ENCODE measurements at places on chromosomes 1 and 21.
A peak's percentile ranks its signal among the peaks of the same experiment; 100 is the strongest.

- peak; percentile 15 for DNase-seq
- peak within 1 kb of the TSS; percentile 30 for H3K4me3 ChIP-seq
- H3K27me3 ChIP-seq = peaks cover 92% of the 10 kb centered on the region
- H3K4me1 ChIP-seq = peaks cover 3% of the 10 kb centered on the region
- H3K27ac ChIP-seq = no peak within 1 kb of the TSS
Observed at GRCh38 chr1:14598498-14599182, at the start of gene KAZN. Gene KAZN, plus strand, starts transcription at chr1:14598685.

GRCh38 chr21:42760951-42761751 is 107.7 kb downstream of the PDE9A start:
- no peak overlapping the region for H3K27ac ChIP-seq
- no peaks in the 10 kb centered on the region for H3K36me3 ChIP-seq
- DNase-seq = no peak

GRCh38 chr1:115051850-115052249 is 22.2 kb downstream of the TSHB start:
- H3K4me3 ChIP-seq = no peak overlapping the region
- DNase-seq = no peak
- no peaks in the 10 kb centered on the region for H3K4me1 ChIP-seq

DNA sequence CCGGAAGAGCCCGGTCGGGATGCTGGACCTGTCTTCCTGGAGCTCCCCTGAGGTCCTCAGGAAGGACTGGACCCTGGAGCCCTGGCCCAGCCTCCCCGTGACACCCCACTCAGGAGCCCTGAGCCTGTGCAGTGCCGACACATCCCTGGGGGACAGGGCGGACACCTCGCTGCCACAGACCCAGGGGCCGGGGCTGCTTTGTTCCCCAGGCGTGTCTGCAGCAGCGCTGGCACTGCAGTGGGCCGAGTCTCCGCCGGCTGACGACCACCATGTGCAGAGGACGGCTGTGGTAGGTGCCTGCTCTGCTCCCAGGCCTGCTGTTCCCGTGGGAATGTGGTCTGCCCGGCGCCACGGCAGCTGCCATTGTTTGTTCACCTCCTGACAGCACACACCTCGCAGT is 42.1 kb upstream of the DIP2A start:
- H3K4me3 ChIP-seq = no peak overlapping the region
- H3K4me1 ChIP-seq = no peaks in the 10 kb centered on the region
- no peak overlapping the region for H3K27ac ChIP-seq
- H3K27me3 ChIP-seq = no peaks in the 10 kb centered on the region

DNA sequence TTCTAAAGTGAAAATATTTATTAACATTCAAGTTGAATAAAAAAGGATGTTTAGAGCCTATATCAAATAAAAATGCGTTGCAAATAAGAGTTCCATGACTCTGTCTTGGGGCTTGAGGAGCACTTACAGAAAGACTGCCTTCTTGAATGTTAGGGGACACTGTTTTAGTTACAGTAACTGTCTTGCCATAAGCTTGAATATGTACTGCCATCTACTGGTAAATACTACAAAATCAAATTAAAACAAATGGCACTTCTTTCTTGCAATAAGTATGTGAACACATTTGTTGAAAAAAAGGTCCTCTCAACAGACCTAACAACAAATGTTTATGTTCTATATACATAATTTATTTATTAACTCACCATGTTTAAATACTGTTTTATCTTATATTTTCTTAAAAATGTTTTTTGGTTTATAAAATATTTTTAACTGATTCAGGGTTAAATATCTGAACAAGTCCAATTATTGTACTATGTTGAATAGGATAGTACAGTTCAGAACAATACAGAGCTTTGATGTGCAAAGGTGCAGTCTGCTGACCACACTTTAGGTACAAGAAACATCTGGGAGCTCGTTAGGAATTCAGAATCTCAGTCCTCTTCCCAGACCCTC is 199.5 kb downstream of the LRRIQ3 start:
- H3K36me3 ChIP-seq = no peaks in the 10 kb centered on the region
- no peaks in the 10 kb centered on the region for H3K4me1 ChIP-seq
- H3K27ac ChIP-seq = no peak overlapping the region
- H3K4me3 ChIP-seq = no peak overlapping the region
- no peak for DNase-seq
- H3K27me3 ChIP-seq = peaks cover 45% of the 10 kb centered on the region

DNA sequence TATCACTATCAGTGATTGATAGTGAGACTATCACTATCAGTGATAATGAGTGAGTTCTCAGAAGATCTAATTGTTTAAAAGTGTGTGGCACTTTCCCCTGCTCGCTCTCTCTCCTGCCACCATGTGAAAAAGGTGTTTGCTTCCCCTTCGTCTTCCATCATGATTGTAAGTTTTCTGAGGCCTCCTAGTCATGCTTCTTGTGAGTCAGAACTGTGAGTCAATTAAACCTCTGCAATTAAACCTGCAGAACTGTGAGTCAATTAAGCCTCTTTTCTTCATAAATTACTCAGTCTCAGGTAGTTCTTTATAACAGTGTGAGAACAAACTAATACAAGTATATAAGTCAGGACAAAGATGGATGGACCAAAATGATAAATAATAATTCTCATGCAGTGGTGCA is 7.0 kb upstream of the IL23R start:
- no peaks in the 10 kb centered on the region for H3K36me3 ChIP-seq
- no peak for DNase-seq
- H3K4me3 ChIP-seq = no peak overlapping the region

- H3K4me1 ChIP-seq = peaks cover 6% of the 10 kb centered on the region
- no peak overlapping the region for H3K4me3 ChIP-seq
- H3K36me3 ChIP-seq = no peaks in the 10 kb centered on the region
- H3K27ac ChIP-seq = no peak overlapping the region
- DNase-seq = peak; percentile 27
Observed at GRCh38 chr1:30638811-30639210, 84.6 kb downstream of the MATN1 start.

DNA sequence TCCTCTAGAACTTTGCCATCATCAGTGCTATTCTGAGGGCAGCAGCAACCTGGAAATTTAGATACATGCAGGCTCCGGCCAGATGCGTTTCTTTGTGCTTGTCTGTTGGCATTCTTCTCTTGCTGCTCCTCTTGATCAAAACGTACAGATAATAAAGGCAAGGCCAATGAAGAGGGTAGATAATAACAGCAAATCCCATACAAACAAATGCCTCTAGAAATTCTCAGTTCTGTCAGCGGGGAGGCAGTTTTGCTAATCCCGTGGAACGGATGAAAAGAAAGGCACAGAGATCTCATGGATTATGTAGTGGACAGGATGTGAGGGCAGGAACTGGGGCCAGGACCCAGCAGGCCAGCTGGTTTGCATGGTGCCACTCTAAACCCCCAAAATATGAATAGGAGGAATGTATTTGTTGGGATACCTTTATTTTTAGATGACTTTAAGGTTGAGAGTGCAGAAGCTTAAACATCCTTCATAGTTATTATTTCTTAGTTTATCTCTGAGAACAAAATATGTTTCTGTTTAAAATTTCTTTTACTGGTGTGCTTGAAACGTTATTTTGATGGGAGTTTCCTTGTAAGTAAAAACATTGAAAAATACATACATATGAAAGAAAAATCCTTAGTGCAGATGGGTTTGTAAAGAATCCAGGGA is 1.5 kb downstream of the ITSN1 start:
- H3K27ac ChIP-seq = peak overlapping the region; percentile 88
- no peaks in the 10 kb centered on the region for H3K27me3 ChIP-seq
- H3K4me3 ChIP-seq = peak overlapping the region; percentile 84
- peaks cover 3% of the 10 kb centered on the region for H3K4me1 ChIP-seq
- DNase-seq = no peak

DNA sequence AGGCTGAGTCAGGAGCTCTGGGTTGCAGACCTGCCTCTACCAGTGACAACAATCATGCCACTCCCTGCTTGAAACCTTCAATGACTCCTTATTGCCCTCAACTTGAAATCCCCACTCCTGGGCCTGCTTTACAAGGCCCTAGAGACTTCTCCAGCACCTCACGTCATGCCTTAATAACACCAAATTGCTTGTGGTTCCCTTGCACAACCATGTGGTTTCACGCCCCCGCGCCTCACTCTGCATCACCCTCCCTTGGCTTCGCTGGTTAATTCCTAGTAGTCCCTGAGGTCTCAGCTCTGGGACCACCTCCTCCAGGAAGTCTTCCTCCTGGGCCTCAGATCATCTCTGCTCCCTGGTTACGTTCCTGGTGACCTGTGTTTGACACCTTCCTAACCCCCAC is 33.0 kb downstream of the EPHA2 start:
- H3K36me3 ChIP-seq = peaks cover 53% of the 10 kb centered on the region
- peaks cover 31% of the 10 kb centered on the region for H3K4me1 ChIP-seq
- no peak overlapping the region for H3K4me3 ChIP-seq
- no peak overlapping the region for H3K27ac ChIP-seq
- H3K27me3 ChIP-seq = no peaks in the 10 kb centered on the region
- no peak for DNase-seq

DNA sequence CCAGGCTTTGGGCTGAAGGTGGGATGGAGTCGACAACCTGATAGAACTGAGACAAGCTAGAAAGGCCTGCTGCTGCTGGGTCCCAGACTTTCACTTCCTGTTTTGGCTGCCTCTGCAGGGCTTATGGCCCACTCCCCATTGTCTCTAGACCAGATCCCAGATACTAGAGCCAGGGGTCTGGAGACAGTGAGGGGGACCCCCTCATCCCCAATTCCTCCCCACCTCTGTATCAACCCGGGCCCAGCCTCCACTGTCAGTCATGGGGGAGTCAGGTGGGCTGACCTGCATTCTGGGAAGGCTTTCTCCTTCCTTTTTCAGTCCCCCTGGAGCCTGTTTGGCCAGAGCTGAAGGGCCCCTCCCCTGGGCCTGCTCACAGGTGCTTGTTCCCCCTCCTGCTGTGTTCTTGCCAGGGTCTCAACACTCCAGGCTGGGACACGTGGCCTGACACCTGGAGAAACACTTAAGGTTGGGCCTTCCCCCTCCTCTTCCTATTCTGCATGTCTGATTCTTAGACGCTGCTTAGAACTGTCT is 18.0 kb upstream of the ETV3L start:
- no peak overlapping the region for H3K27ac ChIP-seq
- H3K36me3 ChIP-seq = peaks cover 5% of the 10 kb centered on the region

DNA sequence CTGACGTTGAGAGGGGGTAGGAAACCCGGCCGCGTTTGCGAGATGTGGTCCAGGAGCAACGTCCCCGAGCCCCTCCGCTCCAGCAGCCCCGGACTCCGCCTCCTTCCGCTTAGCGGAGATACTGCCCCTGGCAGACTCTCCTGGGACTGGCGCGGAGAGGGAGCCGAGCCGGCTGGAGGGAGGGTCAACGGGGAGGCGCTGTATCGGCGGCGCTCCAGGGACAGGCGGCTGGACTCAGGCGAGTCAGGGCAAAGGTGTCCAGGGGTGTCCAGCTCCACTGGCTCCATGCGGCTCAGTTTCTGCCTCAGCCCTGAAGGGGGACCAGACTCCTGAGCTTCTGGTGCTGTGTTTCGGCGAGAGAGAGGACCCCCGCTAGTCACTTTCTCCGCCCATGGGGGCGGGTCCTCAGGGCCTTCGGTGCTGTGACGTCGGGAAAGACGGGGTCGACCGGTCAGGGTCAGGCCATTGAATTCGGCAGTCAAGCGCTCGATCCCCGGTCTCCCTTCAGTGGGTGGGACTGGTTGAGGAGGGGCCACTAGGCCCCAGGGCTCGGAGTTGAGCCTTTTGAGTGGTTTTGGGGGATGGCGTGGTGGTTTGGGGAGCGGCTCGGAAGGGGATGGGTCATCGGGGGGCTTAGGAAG is 2.8 kb upstream of the LIX1L start:
- H3K27ac ChIP-seq = peak overlapping the region; percentile 85
- H3K27me3 ChIP-seq = no peaks in the 10 kb centered on the region
- H3K4me1 ChIP-seq = peaks cover 73% of the 10 kb centered on the region
- DNase-seq = peak; percentile 87
- peak overlapping the region; percentile 73 for H3K4me3 ChIP-seq

DNA sequence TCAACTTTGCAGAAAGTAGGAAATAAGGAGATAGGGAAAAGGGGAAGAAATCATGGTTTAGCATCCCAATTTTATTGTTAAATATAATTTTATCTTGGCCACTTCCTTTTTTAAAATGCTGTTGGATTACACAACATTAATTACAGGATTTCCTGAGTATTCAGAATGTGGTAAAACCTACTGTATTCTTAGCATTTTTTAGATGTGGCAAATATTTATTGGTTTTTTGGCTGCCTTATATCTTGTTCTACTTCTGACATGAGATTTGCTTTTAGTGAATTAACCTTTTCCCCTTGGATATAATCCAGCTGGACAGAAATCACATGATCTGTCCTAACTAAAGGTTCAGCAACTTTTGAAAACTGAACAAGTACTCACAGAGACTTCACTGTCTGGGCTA is 104.9 kb downstream of the PTGS2 start:
- H3K4me1 ChIP-seq = no peaks in the 10 kb centered on the region
- DNase-seq = no peak
- no peak overlapping the region for H3K4me3 ChIP-seq

DNA sequence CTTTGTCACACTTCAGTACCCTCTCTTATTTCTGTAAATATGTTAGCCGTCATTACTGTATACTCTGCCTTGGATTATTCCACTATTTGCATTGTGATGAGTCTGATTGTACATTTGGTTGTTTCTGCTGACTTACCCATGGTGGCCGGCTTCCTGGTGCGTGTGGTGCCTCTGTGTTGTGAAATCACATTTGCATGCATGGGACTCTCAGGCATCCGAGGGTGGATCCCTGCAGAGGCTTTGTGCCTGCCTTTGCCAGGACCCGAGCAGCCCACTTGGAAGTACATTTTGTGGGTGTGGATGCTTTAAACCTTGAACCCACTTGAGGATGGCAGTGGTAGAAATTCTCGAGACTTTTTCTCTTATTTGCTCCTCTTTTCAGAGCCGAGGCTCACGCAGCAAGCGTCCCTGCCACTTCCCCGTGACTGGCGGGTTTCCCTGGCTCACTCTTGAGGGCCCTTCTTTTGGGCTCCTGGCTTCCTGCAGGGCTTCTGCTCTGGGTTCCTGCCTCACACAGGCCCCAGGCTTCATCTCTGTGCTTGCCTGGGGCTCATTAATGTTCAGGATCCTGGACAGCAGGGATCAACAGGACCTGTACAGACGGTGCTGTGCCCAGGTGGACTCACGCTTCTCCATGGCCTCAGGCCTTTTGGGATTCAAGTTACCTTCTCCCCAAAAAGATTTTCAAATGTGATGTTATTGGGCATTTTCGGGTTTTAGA is 36.6 kb downstream of the POFUT2 start:
- DNase-seq = no peak
- peaks cover 45% of the 10 kb centered on the region for H3K27me3 ChIP-seq
- H3K4me1 ChIP-seq = peaks cover 3% of the 10 kb centered on the region
- no peak overlapping the region for H3K27ac ChIP-seq

- H3K27ac ChIP-seq = no peak overlapping the region
- no peak overlapping the region for H3K4me3 ChIP-seq
- peak; percentile 39 for DNase-seq
- peaks cover 55% of the 10 kb centered on the region for H3K36me3 ChIP-seq
- no peaks in the 10 kb centered on the region for H3K4me1 ChIP-seq
- no peaks in the 10 kb centered on the region for H3K27me3 ChIP-seq
Observed at GRCh38 chr1:21216835-21217811, 40.4 kb upstream of the EIF4G3 start.

- DNase-seq = no peak
- no peaks in the 10 kb centered on the region for H3K4me1 ChIP-seq
- H3K27ac ChIP-seq = no peak overlapping the region
- no peaks in the 10 kb centered on the region for H3K36me3 ChIP-seq
Observed at GRCh38 chr1:187384504-187384903, 555.8 kb downstream of the PLA2G4A start.
